NCI-H460 (cell line): ENCODE measurements at places on chromosomes 7 and 10. TPM values are rescaled to one million over a fixed set of nuclear protein-coding genes. Genes with fewer than 3 reads are reported as not detected.

GRCh38 chr10:122590153-122590552, 29.6 kb downstream of the DMBT1 start:
- no peak for DNase-seq

DNA sequence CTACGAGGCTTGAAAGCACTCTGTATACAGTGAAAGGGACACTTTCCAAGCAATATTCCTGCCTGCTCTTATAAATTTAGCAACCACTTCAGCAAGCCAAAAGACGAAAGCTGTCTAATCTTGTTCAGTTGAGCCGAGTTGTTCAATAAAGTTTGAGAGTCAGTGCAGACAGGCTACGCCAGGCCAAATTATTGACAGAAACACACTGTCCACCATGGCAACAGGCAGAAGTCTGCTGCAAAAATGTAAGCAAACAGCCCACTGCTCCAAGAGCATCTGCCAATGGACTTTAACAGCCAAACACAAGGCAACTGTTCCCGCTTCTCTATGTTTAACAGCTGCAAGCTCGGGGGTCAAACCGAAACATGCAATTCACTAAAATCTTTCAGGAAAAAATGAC, 85.7 kb downstream of the GLI3 start:
- DNase-seq = no peak

DNA sequence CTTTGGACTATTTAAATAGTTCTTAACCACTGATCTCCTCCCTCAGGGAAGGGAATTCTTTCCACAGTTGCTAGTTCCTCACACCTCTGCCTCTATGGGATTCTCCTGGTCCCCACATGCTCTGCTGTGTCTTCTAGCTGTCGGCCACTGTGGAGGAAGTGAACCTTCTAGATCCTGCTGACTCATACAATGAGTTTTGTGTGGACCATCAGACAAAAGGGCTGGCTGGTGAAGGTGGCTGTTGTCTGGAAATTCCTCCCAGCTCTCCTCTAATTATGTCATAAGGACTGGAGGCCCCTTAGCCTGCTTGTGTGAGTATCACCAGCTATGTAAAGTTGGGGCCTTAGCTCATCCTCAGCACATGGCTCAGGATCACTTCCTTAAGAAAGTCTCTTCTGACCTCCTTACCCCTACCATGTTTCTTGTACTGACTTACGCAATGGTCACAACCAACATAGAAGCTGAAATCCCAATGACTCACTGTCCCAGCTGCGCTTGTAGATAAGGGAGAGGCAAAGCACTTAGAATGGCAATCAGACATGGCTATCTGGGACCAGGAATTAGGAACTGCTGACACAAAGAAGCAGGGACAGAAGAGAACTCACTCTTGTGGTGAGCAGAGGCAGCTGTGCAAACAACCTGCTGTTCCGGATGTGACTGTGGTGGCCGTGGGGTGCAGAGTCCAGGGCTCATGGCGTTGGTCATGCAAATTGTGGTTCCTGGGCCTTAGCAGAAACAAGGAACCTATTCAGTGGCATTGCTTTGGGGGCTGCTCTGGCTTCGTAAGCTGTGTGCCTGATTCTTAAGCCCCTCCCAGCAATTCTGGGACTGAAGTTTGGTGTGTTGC, 2.5 kb upstream of the MACC1 start:
- peak; percentile 95 for DNase-seq

DNA sequence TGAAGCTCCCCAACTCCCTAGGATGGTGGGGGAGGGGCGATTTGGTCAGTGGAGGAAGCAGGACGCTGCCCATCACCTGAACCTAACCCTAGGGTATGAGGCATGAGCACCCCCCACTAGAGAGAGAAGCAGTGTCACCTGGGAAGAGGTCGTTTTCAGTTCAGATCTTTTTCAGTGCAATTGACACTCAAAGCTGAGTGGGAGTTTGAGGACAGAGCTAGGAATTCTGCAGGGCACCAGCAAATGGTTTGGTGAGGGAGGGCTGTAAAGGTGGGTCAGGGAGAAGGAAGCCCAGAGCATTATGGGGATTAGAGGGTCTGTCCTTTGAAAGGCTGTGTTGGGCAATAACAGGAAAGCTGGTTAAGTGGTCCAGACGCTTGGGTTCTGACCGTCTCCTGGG, 10.9 kb downstream of the BPGM start:
- no peak for DNase-seq

DNA sequence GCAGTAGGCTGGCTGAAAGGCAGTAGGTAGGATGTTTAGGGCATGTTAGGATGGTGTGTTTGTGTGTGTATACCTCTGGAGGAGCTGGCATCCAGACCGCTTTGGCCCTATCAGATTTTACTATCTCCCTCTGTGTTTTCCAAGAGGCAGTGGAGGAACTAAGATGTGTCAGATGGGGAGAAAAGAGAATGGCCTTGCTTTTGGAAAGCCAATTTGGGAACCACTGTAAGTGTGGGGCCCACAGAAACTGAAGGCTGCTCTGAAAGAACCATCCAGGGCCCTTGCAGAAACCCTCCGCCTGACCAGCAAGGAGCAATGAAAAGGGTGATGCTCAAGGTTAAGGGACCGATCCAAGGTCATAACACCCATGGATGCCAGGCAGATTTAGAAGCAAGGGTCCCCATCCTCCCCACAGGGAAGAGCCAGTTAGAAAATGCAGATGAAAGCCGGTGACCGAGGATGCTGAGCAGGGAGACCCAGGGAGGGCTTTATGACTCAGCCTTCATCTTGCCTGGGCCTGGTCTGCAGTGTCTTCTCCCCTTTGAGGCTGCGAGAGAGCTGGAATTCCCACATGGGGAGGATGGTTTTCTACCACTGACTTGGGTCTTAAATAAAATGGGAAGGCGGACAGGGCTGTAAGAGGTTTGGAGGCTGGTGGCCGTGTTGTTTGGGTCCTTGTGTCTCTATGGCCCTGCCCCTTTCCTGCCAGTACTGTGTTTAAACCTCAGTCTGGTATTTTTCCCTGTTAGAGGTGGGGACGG, 275.8 kb downstream of the LRMDA start:
- DNase-seq = no peak

DNA sequence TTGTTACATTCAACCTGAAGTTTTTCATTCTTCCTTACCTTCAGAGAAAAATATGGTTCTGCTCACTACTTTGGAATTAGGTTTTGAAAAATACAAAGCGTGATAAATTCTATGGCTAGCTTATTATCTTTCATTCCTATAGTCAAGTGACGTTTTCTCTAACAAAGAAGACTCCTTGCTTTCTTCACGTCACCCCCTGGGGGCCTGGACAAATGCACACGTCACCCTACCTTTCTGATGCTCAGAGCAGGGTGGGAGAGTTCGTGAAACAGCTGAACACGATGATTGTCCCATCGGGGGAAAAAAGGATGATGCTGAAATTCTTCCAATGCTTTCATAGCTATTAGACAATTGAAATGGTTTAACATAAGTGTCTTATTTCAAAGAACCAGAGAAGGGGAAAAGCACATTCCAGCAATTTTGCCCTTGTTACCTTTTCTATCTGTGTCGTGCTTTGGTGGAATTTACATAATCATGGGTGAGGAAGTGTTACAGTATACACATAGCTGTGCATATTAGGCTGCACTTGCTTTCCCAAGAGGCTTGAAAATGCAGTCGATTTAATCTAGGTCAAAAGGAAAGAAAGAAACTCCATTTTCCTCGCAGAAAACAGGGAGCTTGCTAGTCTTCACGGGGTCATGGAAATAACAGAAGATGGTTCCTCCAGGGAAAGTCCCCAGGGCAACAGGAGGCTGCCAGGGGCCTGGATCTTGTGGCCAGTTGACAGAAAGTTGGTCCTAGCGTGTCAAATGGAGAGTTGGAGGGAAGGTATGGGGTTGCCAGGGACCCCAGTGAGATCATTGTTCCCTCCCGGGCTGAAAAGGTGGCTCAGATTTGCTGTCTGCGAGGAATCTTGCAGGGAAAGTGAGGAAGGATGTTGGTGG, 189.2 kb downstream of the CELF2 start:
- DNase-seq = no peak

DNA sequence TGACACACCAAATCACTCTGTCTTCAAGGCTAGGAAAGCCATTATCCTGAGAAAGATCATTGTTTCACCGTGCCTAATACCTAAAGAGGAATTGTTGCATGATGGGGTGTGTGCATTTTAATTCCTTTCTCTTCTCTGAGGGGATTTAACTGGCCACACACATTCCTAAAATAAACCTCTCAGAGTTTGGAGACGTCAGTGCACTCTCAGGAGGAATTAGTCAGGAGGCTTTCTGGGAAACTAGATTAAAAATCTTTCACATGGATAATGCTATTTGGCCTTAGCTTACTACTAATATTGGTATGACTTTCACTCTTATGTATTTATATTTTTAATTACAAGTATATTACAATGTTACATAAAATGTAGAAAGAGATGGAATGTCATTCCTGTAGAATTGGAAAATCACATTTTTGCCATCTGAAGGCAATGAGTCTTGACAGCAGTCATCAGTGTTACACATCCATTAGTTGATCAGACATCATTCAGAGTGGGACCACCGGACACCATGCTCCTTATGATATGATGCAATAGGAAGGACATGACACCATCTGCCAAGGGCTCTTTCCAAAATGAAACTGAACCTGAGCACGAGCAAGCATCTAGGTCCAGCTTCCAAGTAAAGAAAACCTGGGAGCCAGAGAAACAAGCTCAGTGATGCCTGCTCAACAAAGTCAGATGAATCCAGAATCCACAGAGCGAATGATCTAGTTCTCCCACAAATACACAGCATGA, 43.1 kb upstream of the TMEM273 start:
- DNase-seq = no peak

GRCh38 chr7:7265081-7266075, 83.0 kb downstream of the C1GALT1 start:
- DNase-seq = no peak

- no peak for DNase-seq
Observed at GRCh38 chr10:128274938-128275337, 148.7 kb upstream of the MKI67 start.

DNA sequence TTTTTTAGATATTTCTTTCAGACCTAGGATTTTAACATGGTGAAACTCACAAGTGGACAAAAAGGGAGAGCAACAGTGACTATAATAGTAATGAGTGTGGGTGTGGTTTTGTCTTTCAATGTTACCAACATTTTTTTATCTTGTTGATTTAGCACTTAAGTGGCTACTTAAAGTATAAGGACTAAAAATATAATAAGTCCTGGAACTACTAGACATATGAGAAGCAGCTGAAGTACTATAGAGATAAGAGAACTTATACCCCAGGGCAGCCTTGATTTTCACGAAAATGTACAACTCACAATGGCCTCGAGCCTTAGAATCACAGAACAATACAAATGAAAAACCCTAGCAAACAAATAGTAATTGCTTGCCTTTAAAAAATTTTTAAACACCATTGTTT, 1151.8 kb downstream of the TYW1 start:
- DNase-seq = no peak

DNA sequence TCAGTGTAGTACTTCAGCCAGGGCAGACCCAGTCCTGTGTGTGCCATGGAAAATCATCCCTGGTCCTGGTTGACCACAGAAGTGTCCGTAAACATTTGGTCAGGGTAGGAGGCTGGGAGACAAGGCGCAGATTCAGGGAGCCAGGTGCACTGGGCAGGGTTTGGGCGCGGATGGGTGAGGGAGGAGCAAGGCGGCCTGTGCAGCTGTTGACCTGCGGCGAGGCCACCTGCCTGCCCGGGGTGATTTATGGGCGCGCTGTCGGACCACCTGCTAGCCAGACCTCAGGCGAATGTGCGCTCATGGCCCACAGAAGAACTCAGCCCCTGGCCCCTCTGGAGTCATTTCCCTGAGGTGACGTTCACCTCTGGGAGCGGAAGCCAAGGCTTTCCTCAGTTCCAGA, 6.6 kb downstream of the SFRP5 start:
- DNase-seq = no peak

GRCh38 chr7:5523052-5523711, 99.5 kb upstream of the TNRC18 start:
- DNase-seq = no peak

- peak; percentile 12 for DNase-seq
Observed at GRCh38 chr7:35723011-35723410, 28.1 kb upstream of the HERPUD2 start.

DNA sequence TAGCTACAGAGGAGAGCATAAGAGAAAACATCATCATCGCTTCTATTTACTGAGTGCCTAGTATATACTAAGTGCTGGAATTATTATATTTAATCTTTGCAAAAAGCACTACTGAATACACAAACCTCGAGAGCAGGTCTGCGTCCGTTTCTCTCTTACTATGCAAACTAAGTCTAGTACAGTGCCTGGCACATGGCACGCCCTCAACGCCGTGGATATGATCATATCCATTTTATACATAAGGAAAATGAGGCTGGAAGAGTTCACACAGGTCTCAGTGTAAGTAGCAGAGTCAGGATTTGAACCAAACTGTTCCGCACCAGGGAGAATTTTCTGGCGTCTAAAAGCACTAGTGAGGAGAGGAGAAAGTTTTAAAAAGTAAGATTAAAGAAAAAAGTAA, 17.6 kb downstream of the MXI1 start:
- DNase-seq = no peak

DNA sequence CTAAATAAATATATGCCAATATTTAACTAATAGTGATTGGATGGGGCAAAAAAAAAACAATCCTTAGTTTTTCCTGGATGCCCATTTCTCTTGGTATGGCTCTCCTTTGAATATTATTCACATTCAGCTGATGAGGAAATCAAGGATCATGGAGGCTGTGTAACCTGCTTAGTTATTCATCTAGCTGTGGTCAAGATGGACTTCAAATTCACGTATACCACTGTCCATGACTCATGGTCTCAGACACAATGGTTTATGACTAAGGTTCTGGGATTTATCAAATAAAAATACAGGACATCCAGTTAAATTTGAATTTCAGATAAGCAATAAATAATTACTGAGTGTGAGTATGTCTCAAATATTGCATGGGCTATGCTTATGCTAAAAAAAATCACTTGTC, 191.5 kb upstream of the CELF2 start:
- DNase-seq = no peak

DNA sequence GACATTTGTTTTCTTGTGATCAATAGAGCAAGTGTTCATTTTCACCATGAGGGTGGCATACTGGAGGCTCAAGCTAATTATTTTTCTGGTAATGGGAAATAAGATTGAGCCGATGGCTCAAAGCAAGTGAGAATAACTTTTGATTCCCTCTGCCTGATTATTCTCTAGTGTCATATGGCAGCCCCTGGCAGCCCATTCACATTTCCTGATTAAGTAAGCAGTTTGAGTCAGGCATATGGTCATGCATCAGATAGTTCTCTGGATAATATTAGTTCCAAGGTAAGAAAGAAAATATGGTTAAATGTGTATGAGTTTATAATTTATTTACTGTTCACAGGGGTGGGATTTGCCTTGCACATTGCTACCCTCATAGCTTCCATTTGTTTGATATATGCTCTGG, 109.2 kb downstream of the DYNC1I1 start:
- DNase-seq = no peak

- no peak for DNase-seq
Observed at GRCh38 chr7:126424985-126425384, 827.8 kb downstream of the GRM8 start.

GRCh38 chr10:81679291-81679690, 195.7 kb upstream of the NRG3 start:
- no peak for DNase-seq

Gene SOSTDC1
- total RNA-seq = 0.10 TPM in 1 of 2 replicates, not detected in the other

Gene ZWINT
- 53.2 and 55.7 TPM in 2 replicates for total RNA-seq

Gene AFAP1L2
- total RNA-seq = 0.06 TPM in 1 of 2 replicates, not detected in the other

Gene ADCYAP1R1
- not detected in 2 replicates for total RNA-seq

Gene CPED1
- total RNA-seq = 14.8 and 17.0 TPM in 2 replicates
